ENCODE measurements at places on chromosomes 12 and 14. TPM values are rescaled to one million over a fixed set of nuclear protein-coding genes. Genes with fewer than 3 reads are reported as not detected.

PPP4R4 gene
- 9.0 TPM for polyA plus RNA-seq

DNA sequence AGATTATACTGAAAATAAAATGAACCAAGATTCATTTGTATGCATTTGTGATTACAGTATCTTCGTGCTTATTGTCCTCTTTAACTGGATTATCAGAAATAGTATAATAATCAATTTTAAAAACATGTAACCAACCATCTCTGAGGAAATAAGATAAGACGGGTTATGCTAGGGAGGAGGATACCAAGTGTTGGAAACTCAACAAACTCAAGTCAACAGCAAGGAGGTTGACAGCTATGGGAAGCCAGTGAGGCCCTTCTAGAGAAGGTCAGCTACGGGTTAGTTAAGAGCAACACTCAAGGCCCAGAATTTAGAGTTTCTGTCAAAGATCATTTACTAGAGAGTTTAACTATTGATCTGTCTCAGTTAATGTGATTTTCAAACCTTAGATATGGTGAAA is 137.2 kb downstream of the PDZRN4 start:
- DNase-seq, result no peak
- H3K27ac ChIP-seq, result no peak overlapping the region
- H3K4me3 ChIP-seq, result no peak overlapping the region
- H3K27me3 ChIP-seq, result no peaks in the 10 kb centered on the region

- no peak overlapping the region for H3K27ac ChIP-seq
- H3K4me1 ChIP-seq, result no peaks in the 10 kb centered on the region
- no peak overlapping the region for H3K4me3 ChIP-seq
- no peaks in the 10 kb centered on the region for H3K36me3 ChIP-seq
- no peaks in the 10 kb centered on the region for H3K27me3 ChIP-seq
Observed at GRCh38 chr14:44759277-44759676, 202.5 kb downstream of the KLHL28 start.

DNA sequence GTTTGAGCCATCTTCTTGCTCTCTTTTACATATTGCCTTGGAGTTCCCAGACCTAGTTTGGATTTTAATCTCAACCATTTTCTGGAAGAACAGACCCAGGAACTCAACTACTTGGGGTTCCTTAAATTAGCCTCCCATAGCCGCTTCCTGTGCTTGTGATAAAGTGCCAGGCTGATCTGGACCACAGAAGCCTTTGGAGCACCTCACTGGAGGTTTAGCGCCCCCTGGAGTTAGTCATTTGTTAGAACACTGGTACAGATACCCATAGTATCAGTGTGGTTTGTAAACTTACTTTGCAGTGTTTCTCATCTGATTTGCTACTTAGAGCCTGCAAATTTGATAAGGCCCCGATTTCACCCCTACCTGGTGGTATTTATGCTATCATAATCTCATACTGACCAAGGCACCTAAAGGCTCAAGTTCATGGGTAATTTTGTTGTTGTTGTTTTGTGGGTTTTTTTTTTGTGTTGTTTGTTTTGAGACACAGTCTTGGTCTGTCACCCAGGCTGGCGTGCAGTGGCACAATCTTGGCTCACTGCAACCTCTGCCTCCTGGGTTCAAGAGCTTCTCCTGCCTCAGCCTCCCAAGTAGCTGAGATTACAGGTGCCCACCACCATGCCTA is 3.7 kb downstream of the UNC119B start:
- no peak overlapping the region for H3K4me3 ChIP-seq
- H3K27me3 ChIP-seq, result no peaks in the 10 kb centered on the region
- H3K27ac ChIP-seq, result no peak overlapping the region

SOS2 gene
- 13.0 TPM for polyA plus RNA-seq

DNA sequence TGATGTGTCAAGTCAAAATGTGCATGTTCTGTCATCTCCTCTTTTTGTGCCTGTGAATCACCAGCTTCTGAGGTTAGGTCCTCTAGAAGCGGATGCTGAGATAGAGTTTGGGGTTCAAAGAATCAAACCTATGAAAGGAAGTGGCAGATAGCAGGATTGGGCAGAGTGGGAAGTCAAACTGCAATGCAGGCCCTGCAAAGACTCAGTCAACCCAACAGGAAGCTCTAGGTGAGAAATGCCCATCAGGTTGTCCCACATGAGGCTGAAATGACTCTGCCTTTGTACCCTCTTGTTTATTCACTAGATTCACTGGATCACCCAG is 4.5 kb upstream of the MIA2 start:
- no peaks in the 10 kb centered on the region for H3K27me3 ChIP-seq
- peak overlapping the region; percentile 49 for H3K27ac ChIP-seq
- no peak for DNase-seq
- H3K36me3 ChIP-seq, result no peaks in the 10 kb centered on the region
- H3K4me1 ChIP-seq, result peaks cover 7% of the 10 kb centered on the region

RIN3 gene
- 1.2 TPM for polyA plus RNA-seq

DNA sequence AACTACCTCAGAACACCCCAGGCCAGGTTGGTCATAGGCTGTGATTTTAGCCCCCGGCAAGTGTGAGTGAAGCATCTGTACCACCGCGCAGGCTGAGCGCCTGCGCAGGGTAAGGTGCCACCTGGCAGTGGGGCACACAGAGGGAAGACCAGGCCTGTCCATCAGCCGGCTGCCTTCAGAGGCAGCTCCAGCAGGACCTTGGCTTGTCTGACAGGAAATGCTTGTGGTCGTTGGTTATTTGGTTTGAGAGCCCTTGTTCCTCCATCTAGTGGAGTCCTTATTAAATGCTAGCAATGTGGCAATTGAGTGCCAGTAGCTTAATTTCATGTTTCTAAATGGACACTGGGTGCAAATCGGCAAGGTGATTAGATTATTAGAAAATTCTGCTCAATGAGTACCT is 27.5 kb downstream of the SLC25A29 start:
- H3K27me3 ChIP-seq, result no peaks in the 10 kb centered on the region
- H3K36me3 ChIP-seq, result peaks cover 6% of the 10 kb centered on the region
- no peak for DNase-seq
- H3K27ac ChIP-seq, result no peak overlapping the region

GLT8D2 gene
- polyA plus RNA-seq, result 1.4 TPM

- no peaks in the 10 kb centered on the region for H3K4me1 ChIP-seq
- no peaks in the 10 kb centered on the region for H3K27me3 ChIP-seq
- no peak for DNase-seq
- no peak overlapping the region for H3K4me3 ChIP-seq
- no peaks in the 10 kb centered on the region for H3K36me3 ChIP-seq
- no peak overlapping the region for H3K27ac ChIP-seq
Observed at GRCh38 chr12:108332791-108333382, 6.2 kb downstream of the CMKLR1 start.

DNA sequence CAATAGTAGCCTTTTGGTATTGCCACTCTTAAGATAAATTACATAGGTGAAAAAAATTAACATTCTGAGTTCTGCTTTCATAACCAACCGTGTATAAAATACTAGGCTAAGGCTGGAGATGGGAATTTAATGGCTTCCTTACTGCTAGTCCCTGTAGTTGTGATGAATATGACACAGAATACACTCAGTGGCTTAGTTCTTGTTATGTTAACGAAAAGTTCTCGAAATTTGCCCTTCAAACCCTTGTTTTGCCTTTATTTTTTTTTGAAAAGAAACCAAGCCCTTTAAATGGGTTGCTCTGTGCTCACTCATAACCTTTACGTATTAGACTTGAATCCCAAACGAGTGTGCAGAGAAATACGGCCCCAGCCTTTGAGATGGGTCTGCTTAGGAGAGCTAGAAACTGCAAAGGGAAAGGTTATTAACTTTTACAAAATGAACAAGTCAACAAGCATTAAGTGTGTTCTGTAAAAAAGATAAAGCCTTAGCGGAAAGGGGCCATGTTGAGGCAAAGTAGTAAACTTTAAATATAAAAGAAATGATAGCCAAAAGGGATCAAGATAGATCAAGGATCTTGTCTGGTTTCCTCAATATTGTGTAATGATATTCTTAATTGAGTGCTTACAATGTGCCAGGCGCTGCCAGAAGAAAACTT is 1.7 kb downstream of the NUDT4 start:
- peaks cover 18% of the 10 kb centered on the region for H3K4me1 ChIP-seq
- H3K36me3 ChIP-seq, result peaks cover 9% of the 10 kb centered on the region
- peak overlapping the region; percentile 86 for H3K27ac ChIP-seq
- H3K4me3 ChIP-seq, result peak overlapping the region; percentile 87

GRCh38 chr14:81169267-81169666 is 51.5 kb downstream of the GTF2A1 start:
- DNase-seq, result no peak
- H3K36me3 ChIP-seq, result no peaks in the 10 kb centered on the region
- H3K4me3 ChIP-seq, result peak overlapping the region; percentile 86
- H3K27me3 ChIP-seq, result no peaks in the 10 kb centered on the region
- H3K27ac ChIP-seq, result no peak overlapping the region

- peaks cover 15% of the 10 kb centered on the region for H3K4me1 ChIP-seq
- H3K36me3 ChIP-seq, result peaks cover 29% of the 10 kb centered on the region
- no peak overlapping the region for H3K27ac ChIP-seq
- H3K4me3 ChIP-seq, result no peak overlapping the region
- H3K27me3 ChIP-seq, result no peaks in the 10 kb centered on the region
- no peak for DNase-seq
Observed at GRCh38 chr14:65073605-65074201, 28.6 kb downstream of the MAX start.

- no peaks in the 10 kb centered on the region for H3K4me1 ChIP-seq
- H3K4me3 ChIP-seq, result no peak overlapping the region
- no peak overlapping the region for H3K27ac ChIP-seq
- H3K36me3 ChIP-seq, result peaks cover 7% of the 10 kb centered on the region
- no peak for DNase-seq
- no peaks in the 10 kb centered on the region for H3K27me3 ChIP-seq
Observed at GRCh38 chr12:95511977-95512376, 38.0 kb downstream of the METAP2 start.

- H3K36me3 ChIP-seq, result peaks cover 31% of the 10 kb centered on the region
- H3K27me3 ChIP-seq, result no peaks in the 10 kb centered on the region
- no peak overlapping the region for H3K27ac ChIP-seq
- DNase-seq, result no peak
Observed at GRCh38 chr12:124423761-124424515, 129.0 kb downstream of the RFLNA start.
